Stimulated activated CD4-positive, alpha-beta T cell treated with anti-CD3 and anti-CD28 coated beads, TNF-alpha, amount 100 ng/mL, for 24 hours (primary cell): ENCODE measurements at places on chromosomes 2 and 18.

GRCh38 chr2:168986398-168986943 is 44.7 kb downstream of the ABCB11 start:
- no peak for DNase-seq

DNA sequence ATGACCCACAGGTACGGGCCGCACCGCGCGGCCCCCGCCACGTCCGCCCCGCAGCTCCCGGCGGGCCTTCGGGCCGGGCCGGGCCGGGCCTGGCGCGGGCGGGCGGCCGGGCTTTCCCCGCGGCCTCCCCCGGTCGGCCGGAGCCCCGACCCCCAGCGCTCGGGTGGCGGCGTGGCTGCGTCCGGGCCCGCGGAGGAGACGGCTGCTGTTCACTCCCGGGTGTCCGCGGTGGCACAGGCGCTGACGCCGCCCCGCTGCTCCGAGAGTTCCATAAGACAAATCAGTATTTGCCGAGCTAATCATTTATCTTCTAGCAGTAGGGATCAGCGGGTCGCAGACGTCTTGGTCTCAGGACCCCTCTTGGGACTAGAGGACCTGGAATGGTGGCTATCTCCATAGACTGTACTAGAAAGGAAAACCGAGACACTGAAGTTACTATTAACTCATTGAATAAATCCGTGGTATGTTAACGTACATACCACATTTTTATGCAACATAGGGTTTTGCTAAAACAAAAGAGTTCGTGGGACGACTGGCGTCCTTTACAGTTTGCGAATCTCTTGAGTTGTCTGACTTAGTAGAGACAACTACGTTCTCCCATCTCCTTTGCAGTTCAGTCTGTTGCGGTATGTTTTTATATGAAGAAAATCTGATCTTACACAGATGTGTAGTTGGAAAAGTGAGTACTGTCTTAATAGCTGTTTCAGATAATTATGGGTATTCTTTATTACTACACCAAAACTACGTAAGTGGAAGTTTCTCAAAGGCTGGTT is 500 bp downstream of the LIMS1 start:
- DNase-seq = no peak

- DNase-seq = no peak
Observed at GRCh38 chr2:63735263-63735662, 106.4 kb upstream of the UGP2 start.

DNA sequence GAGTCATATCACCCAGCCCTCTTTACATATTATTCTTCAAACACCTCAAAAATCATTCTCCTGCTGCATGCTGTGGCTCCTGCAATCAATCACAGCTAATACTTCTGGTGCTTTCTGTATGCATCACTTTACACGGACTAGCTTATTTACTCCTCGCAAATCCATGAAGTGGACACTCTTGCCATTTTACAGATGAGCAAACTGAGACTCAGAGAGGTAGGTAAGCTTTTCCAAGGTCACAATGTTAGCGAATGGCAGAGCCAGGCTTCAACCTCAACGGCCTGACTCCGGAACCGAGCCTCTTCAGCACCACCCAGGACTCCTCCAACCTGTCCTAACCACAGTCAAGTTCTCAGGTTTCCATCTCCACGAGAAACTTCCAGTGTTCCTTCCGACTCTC is 36.8 kb downstream of the TCF4 start:
- no peak for DNase-seq

DNA sequence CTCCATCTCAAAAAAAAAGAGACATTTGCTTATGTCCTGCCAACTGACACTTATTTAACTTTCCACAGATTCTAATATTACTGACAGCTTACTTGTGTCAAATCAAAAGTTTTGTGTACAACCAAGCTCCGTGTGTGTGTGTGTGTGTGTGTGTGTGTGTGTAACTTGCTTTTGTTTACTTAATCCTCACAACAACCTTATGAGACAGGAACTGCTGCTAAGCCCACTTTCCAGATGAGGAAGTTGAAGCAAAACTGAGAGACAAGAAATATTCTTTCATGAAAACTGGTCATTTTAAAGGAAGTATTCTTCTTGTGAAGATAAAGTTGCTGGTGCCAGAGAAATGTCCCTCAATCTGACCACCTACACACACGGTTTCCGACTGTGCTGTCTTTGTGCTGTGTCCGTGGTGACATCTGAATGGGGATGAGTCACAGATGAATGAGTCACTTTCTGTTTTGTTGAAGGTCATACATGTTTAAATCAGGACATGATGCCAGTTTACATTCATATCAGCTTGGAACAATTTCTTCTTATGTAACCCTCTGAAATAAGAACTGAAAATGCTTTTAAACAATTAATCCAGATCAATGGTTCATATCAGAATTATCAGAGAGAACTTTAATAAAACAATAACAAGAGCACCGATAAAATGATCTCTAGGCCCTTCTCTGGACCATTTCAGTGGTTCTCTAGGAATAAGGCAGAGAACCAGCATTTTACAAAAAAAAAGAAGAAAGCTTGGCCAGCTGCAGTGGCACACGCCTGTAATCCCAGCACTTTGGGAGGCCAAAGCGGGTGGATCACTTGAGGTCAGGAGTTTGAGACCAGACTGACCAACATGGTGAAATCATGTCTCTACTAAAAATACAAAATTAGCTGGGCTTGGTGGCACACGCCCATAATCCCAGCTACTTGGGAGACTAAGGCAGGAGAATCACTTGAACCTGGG is 95.5 kb downstream of the THNSL2 start:
- DNase-seq = no peak

- DNase-seq = no peak
Observed at GRCh38 chr18:30186245-30186644, 856.3 kb downstream of the DSC3 start.

GRCh38 chr2:28358668-28359201 is 33.9 kb upstream of the FOSL2 start:
- no peak for DNase-seq

DNA sequence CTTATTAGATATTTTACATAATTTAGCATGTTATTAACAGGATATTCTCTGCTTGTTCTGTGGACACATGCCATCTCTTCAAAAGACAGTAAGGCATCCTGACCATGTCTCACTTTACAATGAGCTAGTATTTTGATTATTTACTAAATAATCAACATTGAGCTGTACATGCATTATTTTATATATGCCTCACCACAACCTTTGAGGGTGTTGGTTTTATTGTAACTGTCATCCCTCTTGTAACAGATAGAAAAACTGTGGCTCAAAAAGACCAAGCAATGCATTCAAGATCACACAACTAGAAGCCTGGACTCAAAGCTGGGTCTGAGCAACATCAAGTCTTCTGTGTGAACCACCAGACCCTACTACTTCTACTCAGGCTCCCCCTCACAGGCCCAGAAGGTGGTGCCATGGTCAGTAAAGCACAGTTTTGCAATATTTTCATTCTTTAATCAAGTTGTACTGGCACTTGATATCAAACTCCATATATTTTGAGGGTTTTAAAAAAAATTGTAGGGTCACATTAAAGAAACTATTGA is 105.1 kb upstream of the ARL5A start:
- DNase-seq = no peak

DNA sequence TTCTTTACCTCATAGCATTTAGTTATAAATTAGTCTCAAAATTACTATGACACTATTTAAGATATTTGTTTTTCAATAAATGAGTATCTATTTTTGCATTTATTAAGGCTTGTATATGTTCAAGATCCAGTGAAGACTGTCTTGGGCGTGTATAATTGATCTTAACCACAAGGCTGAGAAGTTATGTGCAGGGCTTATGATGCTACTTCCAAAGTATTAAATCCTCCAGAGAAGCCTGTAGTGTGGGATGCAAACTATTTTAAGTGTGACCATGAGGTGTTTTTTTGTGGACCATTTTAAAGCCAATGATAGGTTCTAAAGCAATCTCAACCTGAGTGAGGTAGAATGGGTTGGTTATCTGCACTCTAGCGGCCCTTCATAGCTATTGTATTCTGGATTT is 219.9 kb downstream of the ZNF407 start:
- no peak for DNase-seq

DNA sequence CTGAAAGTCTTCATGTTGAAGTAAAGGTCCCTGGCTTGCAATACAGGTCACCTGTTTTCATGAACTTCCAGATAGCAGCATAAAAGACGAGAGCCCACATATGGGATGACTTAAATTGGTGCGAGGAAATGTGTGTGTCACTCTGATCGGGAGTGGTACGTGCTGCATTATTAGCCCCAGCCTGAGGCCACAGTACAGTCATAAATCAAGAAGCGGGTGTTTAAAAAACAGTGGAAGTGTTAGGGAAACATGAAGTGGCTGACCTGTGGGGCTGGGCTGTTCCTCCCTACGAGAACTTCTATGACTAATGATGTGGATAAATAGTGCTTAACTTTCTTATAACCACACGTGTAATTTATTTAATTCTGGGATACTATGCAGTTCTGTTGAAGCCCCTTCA is 24.4 kb downstream of the RDH14 start:
- no peak for DNase-seq

DNA sequence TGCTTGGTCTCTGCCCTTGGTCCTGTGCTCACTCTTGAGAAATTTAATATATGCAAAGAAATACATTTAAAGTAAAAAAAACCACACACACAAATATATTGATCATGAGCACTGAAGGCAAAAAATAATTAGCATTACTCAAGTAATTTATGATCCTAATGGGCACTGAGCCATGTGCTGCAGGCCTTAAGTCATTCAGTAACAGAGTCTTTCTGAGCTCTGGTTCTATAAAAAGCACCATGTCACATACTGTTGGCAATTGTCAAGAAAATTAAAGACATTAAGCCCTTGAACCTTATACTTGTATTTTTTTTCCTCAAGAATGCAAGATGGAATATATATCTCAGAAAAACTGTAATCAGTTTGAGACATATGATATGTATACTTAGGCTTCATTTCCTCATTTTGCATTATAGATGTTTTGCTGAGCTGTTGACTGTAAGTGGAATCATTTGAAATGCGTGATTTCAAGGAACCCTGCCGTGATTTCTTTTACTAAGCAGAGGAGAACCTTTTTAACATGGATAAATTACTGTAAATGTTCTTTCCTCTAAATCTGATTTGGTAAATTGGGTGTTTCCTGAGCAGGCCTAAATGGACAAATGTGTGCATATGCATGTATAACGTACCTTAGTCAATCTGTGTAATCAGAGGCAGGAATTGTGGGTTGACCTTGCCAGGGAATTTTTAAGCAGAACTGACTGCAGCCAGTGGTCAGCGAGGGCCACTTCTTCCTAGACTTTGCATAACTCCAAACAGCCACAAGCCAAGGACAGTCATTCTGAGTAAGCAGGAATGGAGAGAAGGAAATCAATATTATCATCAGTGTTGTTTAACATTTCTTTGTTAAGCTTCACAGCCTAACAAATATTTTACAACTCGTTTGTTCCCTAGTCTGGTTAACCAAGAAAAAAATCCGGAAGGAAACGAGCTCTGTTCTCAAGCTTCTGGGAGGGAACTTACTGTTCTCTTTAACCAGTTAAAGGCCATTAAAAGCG is 191.5 kb upstream of the ATP5MC3 start:
- DNase-seq = no peak

DNA sequence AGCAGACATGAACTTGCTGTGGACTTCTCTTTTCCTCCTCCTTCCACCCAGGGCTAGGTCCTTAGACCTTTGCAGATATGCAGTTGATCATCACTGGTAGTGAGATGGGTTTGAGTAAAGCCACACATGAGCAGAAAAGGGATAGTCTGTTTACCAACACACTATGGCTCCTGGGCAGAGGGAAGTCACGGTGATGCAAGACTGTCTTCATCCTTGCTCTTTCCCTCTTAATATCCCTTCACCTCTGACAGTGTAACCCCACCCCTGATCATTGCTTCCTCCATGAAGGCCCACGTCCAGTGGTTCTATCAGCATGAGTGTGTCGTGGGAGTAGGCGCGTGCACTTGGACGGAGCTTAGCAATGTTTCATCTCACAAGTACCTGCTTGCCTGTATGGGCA is 188.7 kb downstream of the SMAD7 start:
- DNase-seq = no peak

- DNase-seq = no peak
Observed at GRCh38 chr2:110958346-110959119, 162.2 kb upstream of the BCL2L11 start.

DNA sequence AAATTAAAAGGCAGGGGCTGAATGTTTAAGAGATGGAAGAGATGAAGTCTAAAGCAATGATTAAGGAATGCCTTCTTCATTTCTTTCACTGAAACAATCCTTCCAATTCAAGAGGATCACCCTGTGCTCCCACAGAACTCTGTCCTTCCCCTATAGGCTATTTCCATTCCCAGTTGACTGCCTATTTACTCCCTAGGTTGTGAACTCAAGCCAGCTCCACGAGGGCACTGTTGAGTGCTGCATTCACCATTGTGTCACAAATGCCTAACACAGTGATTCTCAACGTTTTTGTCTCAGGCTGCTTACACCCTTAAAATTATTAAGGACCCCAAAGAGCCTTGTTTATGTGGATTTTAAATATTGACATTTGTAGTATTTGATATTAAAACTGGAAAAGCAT is 112.4 kb downstream of the AOX1 start:
- no peak for DNase-seq

DNA sequence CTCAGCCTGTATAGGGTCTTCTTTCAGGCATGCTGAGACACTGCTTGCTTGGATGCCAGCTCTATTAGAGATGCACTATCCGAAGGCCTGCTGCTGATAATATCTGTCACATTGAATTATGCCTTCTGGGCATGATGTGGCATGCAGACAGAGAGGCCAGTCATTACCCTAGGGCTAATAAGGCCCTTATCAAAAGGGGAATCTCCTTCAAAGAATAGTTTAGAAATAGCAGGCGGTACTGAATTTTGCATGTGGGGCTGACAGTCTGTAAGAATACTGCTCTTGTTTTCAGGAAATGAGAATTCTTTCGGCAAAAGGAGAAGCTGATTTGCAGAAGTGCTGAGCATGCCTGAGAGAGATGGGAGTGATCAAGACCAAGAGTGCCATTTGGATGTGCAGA is 13.1 kb upstream of the LHCGR start:
- DNase-seq = no peak

GRCh38 chr2:114610677-114611076 is 168.2 kb downstream of the DPP10 start:
- no peak for DNase-seq

GRCh38 chr18:23990474-23991410 is 23.8 kb upstream of the TTC39C start:
- no peak for DNase-seq

- no peak for DNase-seq
Observed at GRCh38 chr2:236823963-236824362, 254.3 kb downstream of the ACKR3 start.

DNA sequence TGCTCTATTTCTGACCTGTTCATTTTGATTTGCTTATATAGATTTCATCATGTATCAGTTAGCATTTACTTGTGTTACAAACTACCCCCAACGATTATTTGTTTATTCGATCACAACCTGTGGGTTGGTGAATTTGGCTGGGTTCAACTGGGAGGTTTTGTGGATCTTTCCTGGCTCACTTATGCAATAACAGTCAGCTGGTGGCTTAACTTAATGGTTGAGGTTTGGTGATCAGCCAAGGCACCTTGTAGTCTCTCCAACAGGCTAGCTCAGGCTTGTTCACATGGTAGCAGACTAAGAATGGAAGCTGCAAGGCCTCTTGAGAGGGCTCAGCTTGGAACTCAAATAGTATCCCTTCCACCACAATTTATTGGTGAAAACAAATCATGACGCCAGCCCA is 5.4 kb upstream of the PUM2 start:
- DNase-seq = no peak
